ENCODE measurements at places on chromosomes 7 and 10.

GRCh38 chr10:2861632-2862210, 205.6 kb upstream of the PFKP start:
- no peak for DNase-seq

DNA sequence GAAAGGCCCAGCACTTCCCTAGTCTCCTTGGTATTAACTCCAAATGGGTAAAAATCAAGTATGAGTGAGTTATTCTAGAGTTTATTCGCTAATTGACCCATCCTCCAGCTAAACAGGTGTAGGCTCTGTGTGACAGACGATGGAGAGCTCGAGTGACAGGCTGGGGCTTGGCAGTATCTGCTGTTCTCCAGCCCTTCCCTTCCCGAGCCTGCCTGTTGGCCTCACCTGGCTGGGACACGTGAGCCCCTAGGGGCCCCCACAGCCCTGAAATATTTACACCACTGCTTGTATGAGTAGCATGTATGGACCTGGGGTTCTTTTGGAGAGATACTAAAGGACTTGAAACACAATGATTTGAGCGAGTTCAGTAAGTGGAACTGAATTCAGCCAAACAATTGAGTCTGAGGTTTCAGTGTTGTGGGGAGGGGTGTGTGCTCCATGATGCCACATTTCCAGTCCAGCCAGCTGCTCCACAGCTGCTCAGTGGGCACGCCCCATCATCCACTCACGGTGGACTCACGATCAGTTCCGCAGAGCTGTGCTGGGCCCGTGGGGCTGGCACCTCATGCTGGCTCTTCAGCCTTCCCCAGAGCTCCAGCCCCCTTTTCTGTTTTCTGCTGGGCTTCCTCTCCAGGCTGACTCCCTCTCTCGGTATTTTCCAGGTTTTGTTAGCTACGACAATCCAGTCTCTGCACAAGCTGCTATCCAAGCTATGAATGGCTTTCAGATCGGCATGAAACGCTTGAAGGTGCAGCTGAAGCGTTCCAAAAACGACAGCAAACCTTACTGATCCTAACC, 283.0 kb downstream of the USP6NL start:
- DNase-seq = no peak

DNA sequence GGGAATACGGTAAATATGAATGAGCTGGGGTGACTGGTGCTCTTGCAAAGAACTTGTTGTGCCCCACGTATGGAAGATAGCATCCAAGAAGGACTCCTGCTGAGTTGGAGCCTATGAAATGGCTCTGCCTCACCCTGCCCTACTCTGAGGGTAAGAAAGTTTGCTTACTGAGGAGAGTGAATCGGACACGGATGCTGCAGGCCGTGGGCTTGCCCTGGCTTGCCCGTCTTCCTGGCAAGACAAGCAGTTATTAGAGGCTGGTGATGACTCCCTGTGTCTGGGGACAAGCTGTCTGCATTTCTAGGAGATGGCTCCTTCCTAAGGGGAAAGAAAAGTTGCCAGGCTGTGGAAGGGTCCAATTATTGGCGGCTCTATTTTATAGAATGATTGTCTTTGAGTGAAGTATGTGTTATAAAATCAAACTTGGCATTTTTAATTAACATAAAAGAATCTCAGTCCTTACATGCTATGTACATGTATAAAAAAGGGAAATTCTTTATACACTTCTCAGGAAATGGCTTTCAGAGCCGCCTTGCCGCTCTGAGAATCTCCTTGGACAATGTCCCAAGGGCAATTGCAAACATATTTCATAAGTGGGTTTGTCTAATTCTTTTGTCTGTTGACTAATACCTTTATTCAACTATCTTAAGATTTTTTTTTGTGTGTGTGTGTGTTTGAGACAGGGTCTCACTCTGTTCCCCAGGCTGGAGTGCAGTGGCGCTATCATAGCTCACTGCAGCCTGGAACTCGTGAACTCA, 64.6 kb downstream of the CYP26A1 start:
- DNase-seq = no peak

DNA sequence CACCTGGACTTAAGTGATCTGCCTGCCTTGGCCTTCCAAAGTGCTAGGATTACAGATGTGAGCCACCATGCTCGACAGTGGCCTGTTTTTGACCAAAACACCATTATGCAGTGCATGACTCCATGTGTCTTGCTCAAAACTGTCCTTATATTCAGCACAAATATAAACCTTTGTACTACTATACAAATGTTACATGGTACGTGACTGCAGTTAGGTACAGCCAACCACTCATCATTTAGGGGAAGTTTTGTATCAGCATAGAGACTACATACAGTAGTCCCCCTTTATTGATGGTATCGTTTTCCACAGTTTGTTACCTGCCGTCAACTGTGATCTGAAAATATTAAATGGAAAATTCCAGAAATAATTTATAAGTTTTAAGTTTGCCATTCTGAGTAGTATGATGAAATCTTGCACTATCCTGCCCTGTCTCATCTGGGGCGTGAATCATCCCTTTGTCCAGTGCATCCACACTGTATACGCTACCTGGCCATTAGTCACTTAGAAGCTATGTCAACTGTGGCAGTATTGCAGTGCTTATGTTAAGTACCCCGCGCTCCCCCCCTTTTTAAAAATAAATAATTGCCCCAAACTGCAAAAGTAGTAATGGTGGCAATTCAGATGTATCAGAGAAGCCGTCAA, 23.3 kb upstream of the ZNF282 start:
- no peak for DNase-seq

DNA sequence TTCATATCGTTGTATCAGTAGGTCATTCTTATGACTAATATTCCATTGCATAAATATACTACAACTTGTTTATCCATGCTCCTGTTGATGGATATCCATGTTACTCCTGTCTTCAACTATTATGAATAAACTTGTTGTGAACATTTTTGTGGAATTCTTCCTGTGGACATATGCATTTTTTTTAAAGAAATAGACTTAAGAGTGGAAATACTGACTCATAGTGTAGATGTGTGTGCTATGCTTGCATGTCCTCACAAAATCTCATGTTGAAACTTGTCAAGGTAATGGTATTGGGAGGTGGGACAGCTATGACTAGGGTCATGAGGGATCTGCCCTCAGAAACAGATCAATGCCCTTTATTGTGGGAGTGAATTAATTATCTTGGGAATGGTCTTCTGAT, 240.5 kb upstream of the PRSS58 start:
- DNase-seq = no peak

DNA sequence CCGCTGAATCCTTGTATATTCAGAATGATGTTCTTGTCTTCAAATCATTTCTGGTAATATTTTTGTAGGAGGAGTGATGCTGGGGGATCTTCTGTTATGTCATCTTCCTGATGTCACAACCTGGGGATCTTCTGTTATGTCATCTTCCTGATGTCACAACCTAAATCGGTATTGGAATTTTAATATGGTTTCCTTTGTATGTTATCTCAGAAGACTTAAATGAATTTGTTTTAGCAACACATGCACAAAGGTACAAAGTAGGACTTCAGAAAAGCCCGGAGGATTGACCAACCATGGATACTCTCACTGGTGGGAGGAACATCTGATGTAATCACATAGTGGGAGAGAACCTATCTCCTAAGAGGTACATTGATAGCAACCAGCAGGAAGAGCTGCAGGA, 9.1 kb upstream of the AOAH start:
- no peak for DNase-seq

- DNase-seq = no peak
These were observed 102.0 kb downstream of the VOPP1 start for GRCh38 chr7:55470261-55470660.

DNA sequence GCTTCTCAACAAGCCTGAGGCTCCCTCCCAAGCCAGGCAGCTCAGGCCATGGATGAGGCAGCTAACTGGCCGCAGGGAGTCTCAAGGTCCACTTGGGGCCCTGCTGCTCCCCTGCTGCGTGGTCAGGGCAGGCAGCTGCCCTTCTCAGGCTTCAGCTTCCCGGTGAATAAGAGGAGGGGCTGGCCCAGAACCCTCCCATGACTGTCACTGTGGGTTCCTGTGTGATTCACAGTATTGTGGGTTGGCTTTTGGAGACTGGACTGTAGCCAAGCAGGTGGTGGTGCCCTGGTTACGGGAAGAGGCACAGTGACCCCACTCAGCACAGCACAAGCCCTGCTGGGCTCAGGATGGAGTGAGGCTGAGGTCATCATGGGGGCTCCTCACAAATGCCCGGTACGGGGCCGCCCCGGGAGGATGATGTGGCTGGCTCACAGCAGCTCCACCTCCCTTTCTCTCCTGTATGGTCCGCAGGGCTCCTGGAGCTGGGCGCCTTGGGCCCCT, 189.8 kb downstream of the HECW1 start:
- peak; percentile 68 for DNase-seq

- no peak for DNase-seq
These were observed 138.7 kb upstream of the CELF2 start for GRCh38 chr10:10878963-10879362.

GRCh38 chr10:99431190-99431760, 851 bp upstream of the GOT1 start:
- DNase-seq = no peak

DNA sequence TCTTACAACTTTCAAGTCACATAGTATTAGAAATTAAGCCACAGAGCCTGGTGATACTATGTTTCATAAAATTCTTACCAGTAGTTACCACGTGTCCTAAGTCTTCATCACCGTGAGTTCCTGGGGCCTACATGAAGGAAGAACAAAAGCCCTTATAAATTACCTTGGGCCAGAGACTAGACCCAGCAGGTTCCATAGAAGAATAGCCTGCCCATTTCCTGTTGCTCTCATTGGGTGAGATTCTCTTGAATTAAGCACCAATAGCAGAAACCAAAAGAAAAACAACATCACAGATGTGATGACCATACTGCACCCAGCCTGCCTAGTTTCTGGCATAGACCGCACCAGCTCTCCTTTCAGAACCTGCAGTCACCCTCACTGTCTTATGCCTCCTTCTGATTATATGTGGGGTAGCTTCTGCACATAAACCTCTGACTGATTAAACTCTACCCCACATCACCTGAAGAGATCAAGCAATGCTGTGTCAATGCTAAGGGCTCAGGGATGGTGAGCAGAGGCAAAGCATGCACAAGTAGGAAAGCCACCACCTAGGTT, 18.0 kb upstream of the SEM1 start:
- no peak for DNase-seq

GRCh38 chr7:6448943-6449543, 1.3 kb upstream of the DAGLB start:
- no peak for DNase-seq

- no peak for DNase-seq
These were observed 190.1 kb downstream of the LRRTM3 start for GRCh38 chr10:67115972-67116371.

DNA sequence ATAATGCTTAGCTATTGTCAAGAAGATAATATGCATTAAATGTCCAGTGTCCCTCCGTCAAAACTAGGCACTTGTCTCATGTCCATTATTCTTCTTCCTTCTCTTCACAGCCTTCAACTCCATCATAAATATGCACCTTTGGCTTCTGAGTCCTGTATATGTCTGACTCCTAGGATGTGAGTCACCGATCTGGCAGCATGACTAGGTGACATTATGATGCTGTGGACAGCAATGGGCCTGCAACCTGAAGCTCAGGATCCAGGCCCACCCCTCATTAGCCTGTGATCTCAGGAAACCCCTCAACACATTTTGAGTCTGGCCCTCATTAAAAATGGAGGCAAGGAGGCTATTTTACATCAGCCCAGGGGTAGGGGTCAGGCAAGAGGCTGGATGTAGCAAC, 362.5 kb upstream of the ZMIZ1 start:
- DNase-seq = no peak

- DNase-seq = no peak
These were observed 134.4 kb upstream of the LYZL2 start for GRCh38 chr10:30763918-30764317.

DNA sequence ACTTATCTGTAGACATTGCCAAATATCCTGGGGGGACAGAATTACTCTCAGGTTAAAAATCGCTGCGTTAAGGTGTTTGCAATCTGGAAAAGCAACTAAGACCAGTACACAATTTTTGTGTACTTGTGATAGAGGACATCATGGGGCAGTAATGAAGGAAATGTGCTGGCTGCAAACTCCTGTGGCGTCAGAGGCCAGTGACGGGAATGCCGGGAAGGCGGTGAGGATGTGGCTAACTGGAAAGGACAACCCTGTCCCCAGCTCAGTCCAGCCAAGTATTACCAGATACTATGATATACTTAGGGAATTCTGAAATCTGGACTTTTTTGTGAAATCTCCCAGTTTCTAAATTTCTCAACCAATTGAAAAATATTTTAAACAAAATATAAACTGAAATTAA, 103.1 kb upstream of the NANOS1 start:
- no peak for DNase-seq

DNA sequence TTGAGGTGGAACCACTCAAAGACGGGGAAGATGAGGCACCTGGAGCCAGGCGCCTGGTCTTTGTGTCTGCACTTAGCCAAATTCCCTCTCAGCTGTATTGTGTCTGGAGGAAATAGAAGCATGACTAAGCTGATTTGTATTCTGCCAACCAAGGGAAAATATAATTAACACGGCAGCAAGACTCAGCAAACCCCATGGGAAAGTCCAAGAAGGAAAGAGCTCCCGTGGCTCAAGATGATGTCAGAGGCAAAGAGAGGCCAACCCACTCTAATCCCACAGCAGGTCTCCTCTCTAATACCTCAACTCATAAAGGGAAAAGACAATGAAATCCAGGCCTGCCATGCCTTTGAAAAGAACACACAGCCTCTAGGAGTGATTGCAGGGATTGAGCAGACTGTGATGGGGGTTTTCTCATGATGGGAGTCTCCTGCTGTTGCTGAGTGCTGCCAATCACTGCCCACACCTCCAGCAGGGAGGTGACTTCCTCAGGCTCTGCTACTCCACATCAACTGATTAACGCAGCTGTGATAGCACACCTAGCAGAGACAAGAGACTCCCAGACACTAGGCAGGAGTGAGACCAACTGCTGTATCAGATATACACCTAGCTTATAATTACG, 255.5 kb upstream of the C7orf33 start:
- DNase-seq = no peak

DNA sequence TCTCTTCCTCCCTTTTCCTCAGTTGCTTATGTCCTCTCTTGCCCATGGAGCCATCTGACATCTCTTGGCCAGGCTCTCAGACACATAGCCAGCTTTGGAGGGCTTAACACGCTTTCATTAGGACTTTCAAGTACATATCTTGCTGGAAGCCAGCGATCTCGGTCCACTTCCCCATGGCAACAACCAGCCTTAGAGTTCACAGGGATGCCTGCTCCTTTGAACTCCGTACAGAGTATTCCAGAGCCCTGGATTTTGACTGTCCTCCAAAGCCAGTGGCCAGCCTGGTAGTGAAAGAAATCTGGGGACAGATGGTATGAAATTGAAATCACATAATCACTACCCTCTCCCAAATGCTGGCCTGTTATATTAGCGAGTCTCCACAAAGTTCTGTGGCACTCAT, 370.5 kb upstream of the NPVF start:
- no peak for DNase-seq

Data from HFF-Myc (cell line).